ENCODE measurements at places on chromosomes 11 and 22. TPM values are rescaled to one million over a fixed set of nuclear protein-coding genes. Genes with fewer than 3 reads are reported as not detected.

ADAMTS8 gene
- 1.9 TPM for total RNA-seq

SLC22A25 gene
- total RNA-seq = 3.9 TPM

UPK3A gene
- total RNA-seq = 14.4 TPM

FAM180B gene
- total RNA-seq = 0.50 TPM

MUC6 gene
- total RNA-seq = not detected

CD248 gene
- 19.9 TPM for total RNA-seq

OR52I2 gene
- not detected for total RNA-seq

XKR3 gene
- 0.33 TPM for total RNA-seq

RTN4R gene
- 7.9 TPM for total RNA-seq

RAB3IL1 gene
- total RNA-seq = 10.8 TPM

GRCh38 chr11:70031631-70032469, 46.3 kb upstream of the ANO1 start:
- DNase-seq = no peak
- H3K27ac ChIP-seq = no peak overlapping the region
- H3K4me3 ChIP-seq = no peak overlapping the region
- no peaks in the 10 kb centered on the region for H3K36me3 ChIP-seq

- peak overlapping the region; percentile 40 for H3K27ac ChIP-seq
- no peak for DNase-seq
- no peaks in the 10 kb centered on the region for H3K27me3 ChIP-seq
- peaks cover 24% of the 10 kb centered on the region for H3K4me1 ChIP-seq
Observed at GRCh38 chr11:46051102-46051501, 70.2 kb downstream of the PHF21A start.

DNA sequence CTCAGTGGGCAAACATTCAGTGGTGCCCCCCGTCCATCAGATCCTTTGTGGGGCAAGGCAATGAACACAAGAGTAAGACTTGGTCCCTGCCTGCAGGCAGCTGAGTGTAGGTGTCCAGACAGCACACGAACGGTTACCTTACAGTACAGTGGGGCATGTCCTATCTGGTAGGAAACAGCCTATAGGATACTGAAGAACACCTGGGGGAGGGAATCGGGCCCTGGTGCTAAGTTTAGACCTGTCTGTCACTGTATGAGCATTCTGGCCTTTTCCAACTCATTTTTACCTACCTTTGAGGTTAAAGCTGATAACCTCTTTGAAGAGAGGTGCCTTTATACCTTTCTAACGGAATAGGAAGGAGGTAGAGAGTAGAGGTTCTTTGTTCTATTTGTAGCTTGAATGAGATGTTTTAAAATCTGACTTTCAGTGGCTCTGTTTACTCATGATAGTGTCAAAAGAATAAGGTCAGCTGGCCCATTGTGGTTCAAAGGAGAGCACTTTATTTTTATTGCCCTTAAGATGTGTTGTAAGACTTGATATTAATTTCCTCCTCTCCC, 8.9 kb downstream of the ZNRF3 start:
- peaks cover 18% of the 10 kb centered on the region for H3K4me1 ChIP-seq
- H3K36me3 ChIP-seq = no peaks in the 10 kb centered on the region
- H3K4me3 ChIP-seq = no peak overlapping the region
- H3K27me3 ChIP-seq = no peaks in the 10 kb centered on the region

- DNase-seq = no peak
- H3K4me1 ChIP-seq = no peaks in the 10 kb centered on the region
- no peaks in the 10 kb centered on the region for H3K27me3 ChIP-seq
- no peak overlapping the region for H3K4me3 ChIP-seq
- H3K27ac ChIP-seq = peak overlapping the region; percentile 26
Observed at GRCh38 chr11:75301601-75302345, 49.7 kb downstream of the ARRB1 start.

- H3K4me3 ChIP-seq = no peak overlapping the region
- DNase-seq = peak; percentile 65
- peaks cover 3% of the 10 kb centered on the region for H3K27me3 ChIP-seq
Observed at GRCh38 chr11:114783805-114784204, 105.5 kb downstream of the NXPE2 start.

DNA sequence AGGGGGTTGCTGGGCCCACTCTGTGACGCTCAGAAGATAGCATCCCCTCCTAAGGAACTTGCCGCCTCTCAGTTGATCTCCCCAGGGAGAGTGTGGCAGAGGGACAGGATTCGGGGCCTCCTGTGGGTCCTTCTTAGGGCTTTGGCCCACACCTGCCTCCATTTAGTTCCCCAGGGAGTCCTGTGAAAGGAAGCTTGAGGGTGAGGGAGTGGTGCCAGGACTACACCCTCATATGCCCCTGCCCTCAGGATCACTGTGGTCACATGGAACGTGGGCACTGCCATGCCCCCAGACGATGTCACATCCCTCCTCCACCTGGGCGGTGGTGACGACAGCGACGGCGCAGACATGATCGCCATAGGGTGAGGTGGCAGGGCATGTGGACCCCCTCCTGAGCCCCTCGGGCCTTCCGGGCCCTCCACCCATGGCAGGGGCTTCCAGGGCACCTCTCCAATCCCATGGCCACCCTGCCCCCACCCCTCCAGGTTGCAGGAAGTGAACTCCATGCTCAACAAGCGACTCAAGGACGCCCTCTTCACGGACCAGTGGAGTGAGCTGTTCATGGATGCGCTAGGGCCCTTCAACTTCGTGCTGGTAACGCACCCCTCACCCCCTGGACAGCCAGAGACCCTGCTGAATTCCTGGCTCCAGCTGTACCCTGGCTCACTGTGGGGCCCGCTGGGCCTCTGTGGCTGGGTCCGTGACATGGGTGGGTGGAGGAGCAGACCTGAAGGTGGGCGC, 3.5 kb downstream of the INPP5J start:
- no peak overlapping the region for H3K4me3 ChIP-seq
- H3K27ac ChIP-seq = no peak overlapping the region
- no peaks in the 10 kb centered on the region for H3K36me3 ChIP-seq
- peaks cover 17% of the 10 kb centered on the region for H3K4me1 ChIP-seq
- no peaks in the 10 kb centered on the region for H3K27me3 ChIP-seq

GRCh38 chr22:25070956-25071355, 118.4 kb downstream of the KIAA1671 start:
- no peak overlapping the region for H3K4me3 ChIP-seq
- H3K27me3 ChIP-seq = no peaks in the 10 kb centered on the region
- peaks cover 16% of the 10 kb centered on the region for H3K4me1 ChIP-seq
- H3K36me3 ChIP-seq = no peaks in the 10 kb centered on the region
- H3K27ac ChIP-seq = peak overlapping the region; percentile 56
- DNase-seq = no peak

GRCh38 chr11:122304306-122304705, 188.3 kb upstream of the BLID start:
- H3K4me3 ChIP-seq = no peak overlapping the region
- DNase-seq = no peak
- no peaks in the 10 kb centered on the region for H3K36me3 ChIP-seq
- H3K27ac ChIP-seq = no peak overlapping the region
- H3K27me3 ChIP-seq = peaks cover 10% of the 10 kb centered on the region

DNA sequence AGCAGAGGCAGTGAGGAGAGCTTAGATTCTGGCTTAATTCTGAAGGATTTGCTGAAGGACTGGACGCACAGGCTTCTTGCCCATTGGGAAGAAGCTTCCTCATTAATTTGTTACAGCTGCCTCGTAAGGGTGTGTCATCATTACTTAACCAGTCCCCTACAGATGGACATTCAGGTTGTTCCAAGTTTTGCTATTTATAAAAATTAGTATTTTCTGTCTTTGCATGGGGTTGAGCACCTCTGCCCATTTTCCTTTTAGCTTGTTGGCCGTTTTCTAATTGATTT, 38.1 kb downstream of the CAPN1 start:
- no peak for DNase-seq
- no peaks in the 10 kb centered on the region for H3K27me3 ChIP-seq
- H3K4me1 ChIP-seq = peaks cover 6% of the 10 kb centered on the region
- H3K36me3 ChIP-seq = no peaks in the 10 kb centered on the region
- H3K4me3 ChIP-seq = no peak overlapping the region

DNA sequence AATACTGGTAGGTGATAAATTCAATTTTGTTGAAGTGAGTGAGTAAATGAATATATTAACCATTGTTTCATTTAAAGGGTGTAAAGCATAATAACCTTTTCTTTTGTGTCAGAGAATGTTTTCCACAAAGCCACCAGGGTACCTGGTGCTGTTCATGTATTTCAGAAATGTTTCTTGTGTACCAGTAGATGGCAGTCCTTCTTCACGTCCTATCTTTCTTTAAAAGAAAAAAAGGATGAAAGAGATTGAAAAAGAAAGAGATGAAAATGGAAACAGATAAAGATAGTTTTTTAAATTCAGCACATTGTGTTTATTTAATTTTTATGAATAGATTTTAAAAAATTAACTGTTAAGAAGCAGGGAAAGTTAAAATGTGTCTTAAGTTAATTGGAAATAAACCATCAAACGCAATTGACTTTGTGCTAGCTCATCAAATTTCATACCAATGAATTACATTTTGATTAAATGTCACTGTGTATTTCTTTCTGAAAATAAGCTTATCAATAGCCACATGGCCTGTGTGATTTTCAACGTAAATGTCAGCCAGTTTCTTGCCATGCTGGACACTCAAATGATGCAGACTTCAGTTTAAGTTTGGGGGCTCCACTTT, 65.5 kb upstream of the CHORDC1 start:
- no peaks in the 10 kb centered on the region for H3K36me3 ChIP-seq
- DNase-seq = peak; percentile 48
- no peak overlapping the region for H3K4me3 ChIP-seq
- no peak overlapping the region for H3K27ac ChIP-seq
- no peaks in the 10 kb centered on the region for H3K4me1 ChIP-seq

DNA sequence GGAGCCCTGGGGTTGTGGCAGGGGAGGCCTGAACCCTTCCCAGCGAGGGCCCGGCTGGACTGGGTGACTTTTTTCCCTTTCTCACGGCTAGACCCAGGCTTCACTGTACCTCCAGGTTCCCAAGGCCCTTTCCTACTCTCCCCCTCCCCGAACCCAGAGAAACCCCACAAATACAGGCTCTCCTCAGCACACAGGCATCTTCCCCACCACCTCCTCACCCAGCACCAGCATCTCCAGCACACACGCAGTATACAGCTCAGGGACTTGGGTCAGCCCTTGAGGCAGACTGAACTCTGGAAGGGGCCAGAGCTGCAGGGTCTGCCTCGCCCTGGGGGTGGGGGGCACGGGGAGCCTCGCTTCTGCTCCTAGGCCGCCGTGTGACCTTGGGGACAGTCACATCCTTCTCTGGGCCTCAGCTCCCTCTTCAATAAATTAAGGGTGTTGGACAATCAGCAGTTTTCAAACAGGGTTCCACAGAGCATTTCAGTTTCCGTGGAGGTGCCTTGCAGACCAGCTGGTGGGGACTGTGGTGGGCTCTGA, 4.5 kb downstream of the TMPRSS13 start:
- DNase-seq = no peak
- no peaks in the 10 kb centered on the region for H3K27me3 ChIP-seq
- peaks cover 7% of the 10 kb centered on the region for H3K4me1 ChIP-seq
- no peaks in the 10 kb centered on the region for H3K36me3 ChIP-seq

DNA sequence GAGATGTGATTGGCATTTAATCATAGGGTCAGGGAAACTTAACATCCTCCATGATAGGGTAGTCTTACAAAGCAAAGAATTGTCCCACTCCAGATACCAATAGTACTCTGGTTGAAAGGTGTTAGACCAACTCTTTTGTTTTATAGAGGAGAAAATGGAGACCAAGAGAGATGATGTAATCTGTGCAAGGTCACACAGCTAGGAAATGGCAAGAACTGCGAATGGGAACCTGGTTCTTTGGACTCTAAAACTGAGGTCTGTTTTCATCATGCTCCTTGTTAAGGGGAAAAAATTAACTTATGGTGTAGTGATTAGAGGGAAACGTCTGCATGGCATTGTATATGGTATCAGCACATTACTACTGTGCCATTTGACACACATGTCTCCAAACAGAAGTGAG, 171.1 kb downstream of the COMMD9 start:
- no peaks in the 10 kb centered on the region for H3K27me3 ChIP-seq
- H3K27ac ChIP-seq = no peak overlapping the region
- H3K4me3 ChIP-seq = no peak overlapping the region
- H3K4me1 ChIP-seq = peaks cover 3% of the 10 kb centered on the region
- no peak for DNase-seq
- no peaks in the 10 kb centered on the region for H3K36me3 ChIP-seq

GRCh38 chr11:11252403-11252802, 100.6 kb downstream of the CSNK2A3 start:
- no peaks in the 10 kb centered on the region for H3K36me3 ChIP-seq
- DNase-seq = no peak
- no peaks in the 10 kb centered on the region for H3K27me3 ChIP-seq
- H3K4me3 ChIP-seq = no peak overlapping the region

GRCh38 chr11:14300661-14301304, 58.2 kb downstream of the RRAS2 start:
- DNase-seq = peak; percentile 70
- H3K4me1 ChIP-seq = no peaks in the 10 kb centered on the region
- H3K27ac ChIP-seq = no peak overlapping the region
- H3K27me3 ChIP-seq = no peaks in the 10 kb centered on the region

- no peak overlapping the region for H3K4me3 ChIP-seq
- no peak for DNase-seq
- H3K36me3 ChIP-seq = no peaks in the 10 kb centered on the region
- no peak overlapping the region for H3K27ac ChIP-seq
- H3K4me1 ChIP-seq = no peaks in the 10 kb centered on the region
Observed at GRCh38 chr22:28351476-28351875, 328.2 kb downstream of the TTC28 start.

DNA sequence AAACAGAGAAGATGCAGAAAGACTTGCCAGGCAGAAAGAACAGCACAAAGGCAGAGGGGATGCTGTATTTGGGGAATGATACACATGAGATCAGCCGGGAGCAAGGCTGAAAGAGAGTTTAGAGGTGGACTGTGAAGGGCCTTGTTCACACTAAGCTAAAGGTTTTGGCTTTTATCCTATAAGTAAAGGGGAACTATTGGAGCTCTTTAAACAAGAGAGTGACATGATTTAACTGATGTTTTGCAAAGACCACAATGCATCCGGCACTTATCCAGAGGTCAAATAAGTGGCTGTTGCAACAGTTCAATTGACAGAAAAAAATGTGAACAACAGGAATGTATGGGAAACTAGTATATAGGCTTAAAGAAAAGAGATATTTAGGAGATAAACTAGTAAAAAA, 64.7 kb upstream of the RRAS2 start:
- no peak overlapping the region for H3K4me3 ChIP-seq
- no peak for DNase-seq
- no peaks in the 10 kb centered on the region for H3K27me3 ChIP-seq
- no peak overlapping the region for H3K27ac ChIP-seq
- H3K36me3 ChIP-seq = no peaks in the 10 kb centered on the region

- H3K27ac ChIP-seq = no peak overlapping the region
- no peak for DNase-seq
- no peaks in the 10 kb centered on the region for H3K36me3 ChIP-seq
- H3K4me3 ChIP-seq = no peak overlapping the region
- H3K4me1 ChIP-seq = peaks cover 8% of the 10 kb centered on the region
- no peaks in the 10 kb centered on the region for H3K27me3 ChIP-seq
Observed at GRCh38 chr11:78180751-78181150, 7.7 kb downstream of the KCTD21 start.

GRCh38 chr11:36500315-36500721, 9.8 kb downstream of the TRAF6 start:
- H3K4me3 ChIP-seq = no peak overlapping the region
- peak overlapping the region; percentile 88 for H3K27ac ChIP-seq
- peak; percentile 77 for DNase-seq
- H3K27me3 ChIP-seq = no peaks in the 10 kb centered on the region

All from hepatocyte (in vitro differentiated cells).